ENCODE measurements at places on chromosomes 6 and 20. TPM values are rescaled to one million over a fixed set of nuclear protein-coding genes. Genes with fewer than 3 reads are reported as not detected.

BANF2 gene
- not detected for total RNA-seq

APCDD1L gene
- 1.0 TPM for total RNA-seq

SPACA1 gene
- not detected for total RNA-seq

RAET1L gene
- not detected for total RNA-seq

Measured in right cardiac atrium (tissue), 5 donors.